AG10803 (cell line): ENCODE measurements at places on chromosomes 7 and 10.
A peak's percentile ranks its signal among the peaks of the same experiment; 100 is the strongest.

- DNase-seq: no peak
Measured at GRCh38 chr10:49733866-49734265, 28.3 kb downstream of the OGDHL start.

DNA sequence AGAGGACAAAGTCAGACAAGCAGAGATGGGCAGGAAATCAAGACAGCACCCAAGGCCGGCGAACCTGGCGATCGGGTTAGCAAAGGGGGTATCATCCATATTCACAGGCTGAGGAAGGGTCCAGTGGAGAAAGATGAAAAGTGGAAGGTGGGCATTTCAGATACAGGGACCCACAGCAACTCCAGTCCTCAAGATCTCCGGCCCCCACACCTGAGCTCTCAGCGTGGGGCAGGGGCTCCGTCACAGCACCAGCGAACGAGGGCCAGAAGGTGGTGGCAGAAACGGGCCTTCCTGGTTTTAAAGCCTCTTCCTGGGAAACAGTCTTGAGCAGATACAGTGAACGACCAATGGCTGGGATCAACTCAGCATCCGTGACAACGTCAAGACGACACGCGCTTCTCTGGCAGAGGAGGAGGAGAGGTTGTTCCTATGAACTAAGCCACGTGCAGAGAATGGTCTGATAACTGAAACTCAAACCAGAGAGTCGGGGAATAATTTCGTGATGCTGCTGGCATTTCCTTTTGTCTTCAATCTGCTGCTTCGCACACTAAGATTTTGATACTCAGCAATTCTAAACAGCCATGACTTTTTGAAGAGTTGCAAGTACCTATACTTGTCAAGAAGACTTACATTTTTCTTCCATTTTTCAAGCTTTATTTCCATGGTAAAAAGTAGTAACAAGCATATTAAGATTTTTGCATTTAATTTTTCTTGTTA lies 219.8 kb downstream of the ZMYND11 start:
- DNase-seq: no peak

DNA sequence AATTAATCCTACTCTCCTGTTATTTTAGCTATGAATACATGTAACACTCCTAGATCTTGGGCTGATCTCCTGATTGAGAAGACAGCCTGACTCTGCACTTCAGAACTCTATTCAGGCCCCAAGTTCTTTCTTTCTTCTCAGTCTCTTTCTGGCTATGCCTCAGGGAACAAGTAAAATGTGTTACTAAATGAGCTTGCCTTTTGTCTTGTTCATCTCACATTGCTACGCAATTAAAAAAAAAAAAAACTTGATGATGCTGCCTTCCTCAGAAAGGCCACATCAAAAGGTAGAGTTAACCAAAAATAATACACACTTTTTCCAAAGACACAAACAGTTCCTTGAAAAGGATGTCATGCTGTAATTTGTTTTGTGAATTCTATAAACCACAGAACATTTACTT lies 258.1 kb downstream of the TWIST1 start:
- DNase-seq: no peak

- DNase-seq: peak; percentile 29
Measured at GRCh38 chr10:69234447-69234846, 14.3 kb downstream of the HKDC1 start.

DNA sequence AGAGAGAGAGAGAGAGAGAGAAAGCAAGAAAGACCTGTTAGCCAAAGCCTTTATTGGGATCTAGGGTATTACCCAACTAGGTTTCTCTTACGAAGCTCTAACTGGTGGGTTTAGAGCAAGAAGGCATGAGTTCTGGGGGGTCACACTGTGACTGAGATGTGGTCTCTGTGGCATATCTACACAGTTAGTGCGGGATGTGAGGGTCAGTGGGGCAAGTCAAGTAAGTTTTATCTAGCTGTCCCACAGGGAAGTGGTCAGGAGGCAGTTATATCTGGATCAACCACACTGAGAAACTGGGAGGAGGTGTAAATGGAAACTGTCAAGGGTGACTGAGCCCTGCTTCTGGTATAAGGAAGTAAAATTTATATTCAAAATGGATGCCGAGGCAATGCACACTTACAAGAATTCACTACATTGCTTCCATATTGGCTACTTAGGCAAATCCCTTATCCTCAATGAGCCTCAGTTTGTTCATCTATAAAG lies 331.6 kb upstream of the HPS1 start:
- DNase-seq: no peak

DNA sequence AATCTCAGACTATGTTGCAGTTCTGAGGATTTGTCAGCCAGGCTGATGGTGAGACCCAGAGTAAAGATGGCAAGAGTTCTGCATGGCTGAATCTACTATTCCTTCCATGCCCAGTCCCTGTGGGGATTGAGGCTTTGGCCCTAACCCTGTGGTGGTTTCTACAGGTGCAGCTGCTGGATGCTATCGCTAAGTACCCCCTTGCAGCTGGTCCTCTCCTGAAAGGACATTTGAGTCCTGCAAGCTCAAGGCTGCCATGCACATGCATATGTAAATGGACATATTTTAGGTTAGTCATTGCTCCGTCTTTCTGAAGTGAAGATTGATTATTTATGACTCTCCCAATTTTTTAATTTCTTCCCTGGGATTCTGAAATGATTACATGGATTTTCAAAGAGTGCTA lies 1122.2 kb upstream of the CELF2 start:
- DNase-seq: no peak

GRCh38 chr10:29823553-29824080 lies 188.8 kb upstream of the SVIL start:
- no peak for DNase-seq

DNA sequence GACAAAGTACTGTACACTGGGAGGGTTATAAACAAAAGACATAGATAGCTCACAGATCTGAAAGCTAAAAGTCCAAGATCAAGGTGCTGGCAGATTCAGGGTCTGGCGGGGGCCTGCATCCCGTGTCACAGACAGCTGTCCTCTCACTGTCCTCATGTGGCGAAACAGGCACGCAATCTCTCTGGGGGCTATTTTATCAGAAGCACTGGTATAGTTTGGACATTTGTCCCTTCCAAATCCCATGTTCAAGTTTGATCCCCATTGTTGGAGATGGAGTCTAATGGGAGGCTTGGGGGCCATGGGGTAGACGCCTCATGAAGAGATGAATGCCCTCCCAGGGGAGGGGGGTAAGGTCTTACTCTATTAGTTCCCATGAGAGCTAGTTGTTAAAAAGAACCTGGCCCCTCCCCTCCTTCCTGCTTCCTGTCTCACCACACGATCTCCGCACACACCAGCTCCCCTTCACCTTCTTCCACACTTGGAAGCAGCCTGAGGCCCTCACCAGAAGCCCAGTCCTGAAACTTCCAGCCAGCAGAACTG lies 72.5 kb upstream of the UCN3 start:
- no peak for DNase-seq

DNA sequence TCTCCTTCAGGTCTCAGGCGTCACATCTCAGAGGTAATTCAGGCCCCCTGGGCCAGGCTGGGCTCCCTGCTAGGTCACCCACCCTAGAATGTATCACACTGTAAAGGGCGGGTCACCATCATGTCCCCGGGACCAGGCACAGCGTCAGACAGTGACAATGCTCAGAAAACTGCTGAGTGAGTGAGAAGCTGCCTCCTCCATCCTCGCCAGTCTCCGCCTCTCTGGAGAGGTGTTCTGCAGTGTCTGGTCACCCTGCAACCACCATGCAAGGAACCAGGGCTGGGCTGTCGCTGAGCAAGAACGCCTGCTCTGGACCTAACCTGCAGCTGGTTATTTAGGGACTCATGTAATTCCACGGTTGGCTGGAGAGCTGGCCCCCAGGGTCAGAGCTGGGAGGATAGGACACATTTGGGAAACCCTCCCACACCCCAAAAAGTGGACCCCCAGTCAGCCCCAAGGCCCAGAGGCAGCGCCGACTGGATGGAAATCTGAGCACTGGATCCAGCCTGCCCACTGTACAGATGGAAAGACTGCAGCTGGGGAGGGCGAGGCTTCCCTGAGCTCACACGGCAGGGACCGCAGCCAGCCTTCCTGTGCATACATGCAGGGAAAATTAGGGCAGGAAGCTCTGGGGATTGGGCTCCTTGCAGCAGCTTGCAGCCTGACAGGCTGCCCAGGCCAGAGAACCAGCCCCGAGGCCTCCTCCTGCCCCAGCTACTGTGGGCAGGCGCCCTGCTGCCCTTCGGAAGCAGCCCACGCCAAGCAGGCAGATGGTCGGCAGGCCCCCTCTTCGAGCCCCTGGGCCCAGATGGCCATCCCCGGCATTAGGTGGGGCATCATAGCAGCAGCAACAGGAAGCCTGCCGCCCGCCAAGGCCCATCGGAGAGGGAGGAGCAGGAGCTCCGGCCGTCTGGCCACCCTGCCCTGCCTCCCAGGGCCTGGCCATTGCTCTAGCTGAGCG lies 105.4 kb upstream of the ZMIZ1 start:
- DNase-seq: no peak

- no peak for DNase-seq
Measured at GRCh38 chr10:127462643-127463295, 86.3 kb upstream of the NPS start.

- DNase-seq: peak; percentile 2
Measured at GRCh38 chr10:7027913-7028808, 382.7 kb downstream of the SFMBT2 start.

DNA sequence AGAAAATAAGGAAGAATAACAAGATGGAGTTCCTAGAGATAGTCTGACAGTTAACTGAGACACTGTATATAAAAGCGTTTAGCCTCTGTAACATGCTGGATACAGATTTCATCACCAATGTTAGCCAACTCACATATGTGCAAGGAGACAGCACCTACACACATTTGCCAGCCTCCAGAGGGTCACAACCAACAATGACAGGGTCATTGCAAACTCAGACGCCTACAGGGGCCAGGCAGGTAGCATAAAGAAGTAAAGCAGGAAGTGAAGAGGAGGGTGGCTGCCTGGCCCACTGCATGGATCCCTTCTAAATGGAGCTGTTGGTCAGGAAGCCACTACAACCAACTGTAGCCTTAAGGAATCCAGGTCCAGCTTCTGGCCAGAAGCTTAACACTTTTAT lies 50.4 kb downstream of the NRAP start:
- DNase-seq: no peak

- DNase-seq: no peak
Measured at GRCh38 chr7:30308389-30308788, 24.0 kb downstream of the ZNRF2 start.

- DNase-seq: no peak
Measured at GRCh38 chr7:90706072-90706716, 110.1 kb downstream of the CDK14 start.

DNA sequence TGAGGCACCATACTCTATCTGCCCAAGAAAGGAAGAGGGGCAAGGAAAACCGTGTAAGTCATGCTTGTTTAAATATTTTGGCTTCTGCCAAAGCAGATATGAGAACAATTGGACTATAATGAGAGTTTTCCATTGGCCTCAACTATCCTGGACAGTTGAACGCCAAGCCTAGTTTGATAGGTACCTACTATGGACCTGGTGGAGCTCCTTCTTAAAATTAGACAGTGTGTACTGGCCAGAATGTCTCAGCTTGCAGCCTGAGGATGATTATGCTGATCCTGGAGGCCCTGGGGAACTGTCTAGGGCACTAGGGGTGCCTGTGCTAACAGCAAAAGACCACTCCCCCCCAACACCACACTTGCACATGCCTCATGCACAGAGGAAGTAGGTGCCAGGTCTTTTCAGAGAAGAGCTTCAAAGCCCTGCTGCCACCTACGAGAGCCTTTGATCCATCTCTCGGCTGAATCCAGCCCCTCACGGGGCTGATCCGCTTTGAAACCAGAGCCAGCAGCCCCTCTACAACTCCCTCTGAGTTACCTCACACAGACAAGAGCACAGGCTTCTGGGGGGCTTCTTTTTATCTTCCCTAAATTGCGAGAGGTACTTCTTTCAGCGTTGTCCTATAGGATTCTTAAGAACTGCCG lies 473.8 kb upstream of the GALNT17 start:
- no peak for DNase-seq

DNA sequence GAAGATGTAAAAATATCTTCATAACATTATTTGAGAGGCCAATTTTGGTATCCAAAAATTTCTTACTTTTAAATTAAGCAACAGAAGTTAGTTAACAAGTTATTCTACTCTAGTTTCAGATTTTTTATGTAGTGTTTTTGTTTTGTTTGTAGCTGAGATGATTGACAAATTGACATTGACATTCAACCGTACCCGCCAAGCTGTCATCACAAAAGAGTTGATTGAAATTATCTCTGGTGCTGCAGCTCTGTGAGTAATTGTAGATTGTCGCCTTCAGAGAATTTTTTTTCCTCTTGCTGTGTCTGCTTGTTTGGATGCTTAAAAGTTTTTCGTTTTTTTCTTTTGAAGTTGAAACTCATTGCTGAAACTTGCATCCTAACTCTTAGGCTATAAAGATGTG lies 14.6 kb downstream of the ATP5F1C start:
- no peak for DNase-seq

- DNase-seq: peak; percentile 11
Measured at GRCh38 chr7:136857573-136857972, 10.9 kb upstream of the CHRM2 start.

GRCh38 chr7:92200791-92201190 lies 21.8 kb upstream of the LRRD1 start:
- no peak for DNase-seq

- DNase-seq: no peak
Measured at GRCh38 chr10:58367069-58367468, 18.1 kb upstream of the TFAM start.

- peak; percentile 6 for DNase-seq
Measured at GRCh38 chr7:96723622-96724021, 14.0 kb upstream of the SEM1 start.

- DNase-seq: no peak
Measured at GRCh38 chr10:51066231-51066630, 8.1 kb upstream of the PRKG1 start.

- peak; percentile 87 for DNase-seq
Measured at GRCh38 chr10:94183666-94184264, 179.0 kb downstream of the NOC3L start.

DNA sequence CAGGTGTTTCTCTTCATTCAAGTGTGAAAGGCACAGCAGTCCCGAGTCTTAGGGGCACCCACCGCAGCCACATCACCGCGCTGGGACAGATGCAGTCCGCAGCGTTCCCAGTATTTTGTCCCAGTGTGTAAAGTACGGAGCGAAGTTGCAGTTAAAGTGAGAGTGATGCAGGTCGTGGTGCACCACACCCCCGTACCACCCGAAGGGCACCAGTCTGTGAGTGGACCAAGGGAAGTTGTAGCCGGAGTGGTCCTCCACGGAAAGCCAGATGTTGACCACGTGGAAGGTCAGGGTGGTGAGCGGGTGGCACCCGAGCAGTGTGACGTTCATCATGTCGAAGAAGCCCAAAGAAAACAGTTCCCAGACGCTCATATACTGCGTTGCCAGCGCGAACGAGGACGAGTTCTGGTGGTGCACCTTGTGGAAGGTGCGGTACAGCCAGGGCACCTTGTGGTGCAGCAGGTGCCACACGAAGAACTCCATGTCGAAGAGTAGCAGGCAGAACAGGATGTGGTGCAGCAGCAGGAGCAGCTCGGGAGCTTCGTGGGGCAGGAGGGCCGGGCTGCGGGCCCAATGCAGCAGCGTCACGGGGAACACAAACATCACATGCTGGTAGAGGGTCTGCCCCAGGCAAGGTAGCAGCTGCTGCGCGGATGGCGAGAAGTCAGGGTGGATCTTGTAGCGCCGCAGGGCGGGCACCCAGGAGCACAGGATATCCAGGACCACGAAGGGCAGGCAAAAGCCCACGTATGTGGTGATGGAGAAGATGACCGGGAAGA lies 526 bp downstream of the CH25H start:
- peak; percentile 56 for DNase-seq
